Right cardiac atrium (tissue), 5 donors: ENCODE measurements at places on chromosomes 12 and 14. TPM values are rescaled to one million over a fixed set of nuclear protein-coding genes. Genes with fewer than 3 reads are reported as not detected.

- DNase-seq = no peak
These were observed 160.5 kb downstream of the BTG1 start for GRCh38 chr12:91985002-91985787.

GRCh38 chr14:103547455-103547940 lies 15.0 kb downstream of the BAG5 start:
- DNase-seq = no peak

The STX2 gene
- 35.7 TPM for total RNA-seq

DNA sequence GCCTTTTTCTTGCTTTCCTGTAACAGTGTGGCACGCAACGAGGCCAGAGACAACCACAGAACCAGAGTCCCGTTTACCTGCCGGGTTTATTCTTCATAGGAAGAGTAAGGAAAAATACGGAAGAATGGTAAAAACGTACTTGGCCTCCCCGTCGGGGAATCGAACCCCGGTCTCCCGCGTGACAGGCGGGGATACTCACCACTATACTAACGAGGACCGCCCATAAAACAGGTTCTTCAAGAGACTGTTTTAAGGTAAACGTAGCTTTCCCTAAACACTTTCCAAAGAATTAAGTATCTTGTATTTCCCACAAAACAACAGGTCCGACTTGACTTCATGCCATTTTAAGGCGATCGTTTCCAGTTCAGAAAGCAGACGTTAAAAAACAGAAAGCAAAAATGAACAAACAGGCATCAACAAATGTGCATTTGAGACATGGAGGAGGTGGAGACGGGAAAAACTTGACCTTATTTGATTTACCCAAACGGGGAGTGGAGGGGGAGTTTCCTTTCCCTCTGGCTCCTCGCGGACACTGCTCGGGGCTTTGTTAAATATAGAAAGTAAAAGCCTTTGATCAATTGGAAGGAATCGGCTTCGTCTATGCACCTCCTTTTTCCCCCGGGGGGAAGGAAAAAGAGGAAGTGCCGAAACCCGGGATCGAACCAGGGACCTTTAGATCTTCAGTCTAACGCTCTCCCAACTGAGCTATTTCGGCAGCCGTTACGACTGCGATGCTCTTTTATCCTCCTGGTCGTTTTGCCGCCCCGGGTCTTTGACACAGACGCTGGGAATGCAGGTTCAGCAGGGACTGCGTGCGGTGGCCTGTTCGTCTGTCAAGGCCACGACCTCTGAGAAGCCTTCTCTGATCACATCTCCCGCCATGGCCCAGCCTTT lies 13.0 kb upstream of the UBC start:
- DNase-seq = peak; percentile 93

GRCh38 chr12:16482726-16483125 lies 123.2 kb downstream of the LMO3 start:
- no peak for DNase-seq

GRCh38 chr12:40192704-40193255 lies 32.0 kb upstream of the LRRK2 start:
- no peak for DNase-seq

DNA sequence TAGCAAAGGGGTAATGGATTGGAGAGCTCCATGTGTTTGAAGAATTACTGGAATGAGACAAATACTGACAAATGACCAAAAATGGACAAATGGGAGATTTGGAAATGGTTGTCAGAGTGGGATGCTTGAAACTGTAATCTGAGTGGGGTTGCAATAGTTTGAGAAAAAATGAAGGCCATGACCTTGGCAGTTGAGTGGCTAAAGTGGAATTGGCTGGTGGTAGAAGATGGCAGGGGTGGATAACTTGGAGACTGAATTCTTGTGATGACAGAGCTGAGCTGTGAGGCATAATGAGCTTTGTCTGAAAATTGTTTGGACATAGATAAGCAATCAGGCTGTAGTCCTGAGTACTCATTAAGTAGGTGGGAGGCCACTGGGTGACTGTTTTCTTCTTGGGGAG lies 222.5 kb upstream of the PRICKLE1 start:
- DNase-seq = no peak

GRCh38 chr12:18054925-18055619 lies 34.9 kb downstream of the RERGL start:
- DNase-seq = no peak

GRCh38 chr14:77579780-77580179 lies 36.7 kb downstream of the SPTLC2 start:
- no peak for DNase-seq

The ARMH4 gene
- total RNA-seq = 8.0 TPM

The CLMN gene
- 6.4 TPM for total RNA-seq

The SLCO1C1 gene
- total RNA-seq = 0.47 TPM

The SLC7A7 gene
- 7.5 TPM for total RNA-seq

DNA sequence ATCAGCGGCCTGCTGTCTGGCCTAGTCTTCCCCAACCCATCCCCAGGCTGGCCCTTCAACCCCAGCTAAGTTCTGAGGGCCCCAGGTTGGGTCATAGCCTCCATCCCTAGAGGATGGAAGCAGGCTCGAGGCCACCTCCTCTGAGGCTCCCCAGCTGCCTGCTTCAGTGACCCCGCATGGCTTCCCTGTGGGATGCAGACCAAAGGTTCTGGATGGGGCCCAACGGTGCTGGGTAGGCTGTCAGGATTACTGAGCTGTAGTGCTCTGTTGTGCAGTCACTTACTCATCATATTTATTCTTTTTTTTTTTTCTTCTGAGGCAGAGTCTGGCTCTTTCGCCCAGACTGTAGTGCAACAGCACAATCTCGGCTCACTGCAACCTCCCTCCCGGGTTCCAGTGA lies 92.0 kb downstream of the IRF2BPL start:
- DNase-seq = peak; percentile 85

GRCh38 chr14:54758041-54758440 lies 144.6 kb downstream of the GCH1 start:
- no peak for DNase-seq

GRCh38 chr14:91317381-91318308 lies 73.1 kb upstream of the GPR68 start:
- peak; percentile 95 for DNase-seq

- no peak for DNase-seq
These were observed 408.7 kb downstream of the ADAMTS20 start for GRCh38 chr12:43143278-43143677.

The MORN3 gene
- total RNA-seq = 0.14 TPM

DNA sequence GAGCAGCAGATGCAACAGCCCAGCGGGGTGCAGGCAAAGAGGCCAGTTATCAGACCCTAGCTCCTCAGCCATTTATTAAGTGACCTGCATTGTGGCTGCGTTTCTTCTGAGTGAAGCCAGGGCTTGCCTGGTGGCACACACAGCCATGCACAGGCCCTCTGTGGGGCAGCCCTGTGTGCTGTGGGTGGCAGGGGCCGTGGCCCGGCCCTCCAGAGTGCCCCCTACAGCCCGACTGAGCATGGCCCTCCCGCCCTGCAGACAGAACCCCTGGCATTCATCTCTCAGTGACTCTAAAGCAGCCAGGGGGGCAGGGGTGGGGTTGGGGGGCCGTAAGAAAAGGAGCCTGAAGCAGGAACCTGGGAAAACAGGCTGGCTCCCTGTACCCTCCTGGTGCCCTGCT lies 226.0 kb upstream of the PWP1 start:
- DNase-seq = no peak

DNA sequence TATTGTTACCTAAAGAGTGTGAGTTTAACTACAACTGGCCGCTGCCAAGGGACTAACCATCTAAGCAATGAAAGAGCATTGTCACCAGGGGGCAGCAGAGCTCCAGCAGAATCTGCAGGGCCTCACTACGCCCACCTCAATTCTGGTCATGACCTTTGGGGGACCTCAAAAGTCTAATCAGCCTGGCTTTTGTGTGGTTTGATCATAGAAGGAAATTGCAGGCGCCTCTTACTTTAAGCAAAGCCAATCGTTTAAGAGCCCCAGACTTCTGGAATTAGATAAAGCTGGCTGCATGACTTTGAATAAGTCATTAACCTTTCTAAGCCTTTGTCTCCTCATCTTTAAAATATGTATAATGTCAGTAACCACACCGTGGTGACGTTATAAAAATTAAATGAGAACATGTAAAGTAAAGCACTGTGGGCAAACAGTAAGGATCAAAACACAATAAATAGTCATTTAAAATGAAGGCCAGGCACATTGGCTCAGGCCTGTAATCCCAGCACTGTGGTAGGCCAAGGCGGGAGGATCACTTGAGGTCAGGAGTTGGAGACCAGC lies 58.6 kb downstream of the TBX3 start:
- DNase-seq = no peak
